Stimulated activated CD8-positive, alpha-beta memory T cell treated with anti-CD3 and anti-CD28 coated beads, Interleukin-2, amount 100 ng/mL, for 48 hours (primary cell): ENCODE measurements at places on chromosomes 6 and 20.

DNA sequence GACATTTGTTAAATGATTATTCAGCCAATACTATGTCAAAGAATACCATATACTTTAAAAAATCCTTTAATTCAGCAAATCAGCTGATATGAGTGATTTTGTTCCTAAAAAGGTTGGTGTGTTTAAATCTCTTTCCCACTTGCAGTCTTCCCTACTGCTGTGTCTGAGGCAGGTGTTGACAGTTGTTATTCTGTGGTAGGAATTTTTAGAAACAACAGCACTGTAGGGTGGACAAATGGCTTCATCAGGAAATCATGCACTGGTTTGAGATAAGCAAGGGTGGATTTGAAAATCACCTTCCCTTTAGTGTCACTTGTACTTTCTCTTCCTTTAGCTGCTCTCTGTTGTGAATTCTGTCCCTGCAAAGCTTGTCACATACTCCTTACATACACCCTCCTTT is 213.7 kb upstream of the SGK1 start:
- no peak for DNase-seq

DNA sequence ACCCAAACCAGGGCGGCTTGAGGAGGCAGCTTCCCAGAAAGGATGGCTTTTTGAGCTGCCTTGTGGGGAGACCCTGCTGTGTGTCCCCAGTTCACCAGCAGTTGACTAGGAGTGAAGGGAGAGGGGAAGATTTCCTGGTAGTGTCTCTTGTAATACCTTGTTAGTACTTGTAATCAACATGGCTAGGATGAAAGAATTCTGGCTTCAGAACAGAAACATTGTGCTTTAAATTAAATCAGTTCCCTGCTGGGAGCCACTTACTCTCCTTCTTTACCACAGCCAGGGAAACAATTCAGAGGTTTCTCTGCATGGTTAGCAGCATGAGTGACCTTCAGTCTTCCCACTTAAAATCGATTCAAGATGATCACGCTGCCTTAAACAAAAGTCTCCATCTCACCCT is 525.4 kb upstream of the ID4 start:
- no peak for DNase-seq

DNA sequence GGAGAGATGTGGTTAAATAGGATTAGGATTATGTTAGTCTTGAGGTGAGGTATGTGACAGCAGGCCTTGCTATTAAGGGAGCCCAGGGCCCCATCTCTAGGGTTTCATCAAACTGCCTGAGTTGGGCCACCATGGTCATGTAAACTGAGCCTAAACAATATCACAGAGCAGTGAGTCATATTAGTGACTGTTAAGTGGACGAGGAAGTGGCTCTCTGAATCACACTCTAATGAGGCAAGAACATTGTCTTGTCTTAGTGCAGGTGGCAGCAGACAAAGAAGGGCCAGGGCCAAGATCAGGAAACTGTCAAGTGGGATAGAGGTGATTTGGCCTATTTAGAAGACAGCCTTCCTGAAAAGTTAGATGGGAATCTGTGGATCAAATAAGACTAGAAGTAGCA is 23.1 kb downstream of the ENPP3 start:
- DNase-seq: no peak

GRCh38 chr20:33450867-33451266 is 7.3 kb upstream of the SNTA1 start:
- no peak for DNase-seq

GRCh38 chr6:45822246-45822812 is 193.3 kb downstream of the CLIC5 start:
- no peak for DNase-seq

- DNase-seq: no peak
These were observed 75.7 kb upstream of the JARID2 start for GRCh38 chr6:15170126-15170525.

DNA sequence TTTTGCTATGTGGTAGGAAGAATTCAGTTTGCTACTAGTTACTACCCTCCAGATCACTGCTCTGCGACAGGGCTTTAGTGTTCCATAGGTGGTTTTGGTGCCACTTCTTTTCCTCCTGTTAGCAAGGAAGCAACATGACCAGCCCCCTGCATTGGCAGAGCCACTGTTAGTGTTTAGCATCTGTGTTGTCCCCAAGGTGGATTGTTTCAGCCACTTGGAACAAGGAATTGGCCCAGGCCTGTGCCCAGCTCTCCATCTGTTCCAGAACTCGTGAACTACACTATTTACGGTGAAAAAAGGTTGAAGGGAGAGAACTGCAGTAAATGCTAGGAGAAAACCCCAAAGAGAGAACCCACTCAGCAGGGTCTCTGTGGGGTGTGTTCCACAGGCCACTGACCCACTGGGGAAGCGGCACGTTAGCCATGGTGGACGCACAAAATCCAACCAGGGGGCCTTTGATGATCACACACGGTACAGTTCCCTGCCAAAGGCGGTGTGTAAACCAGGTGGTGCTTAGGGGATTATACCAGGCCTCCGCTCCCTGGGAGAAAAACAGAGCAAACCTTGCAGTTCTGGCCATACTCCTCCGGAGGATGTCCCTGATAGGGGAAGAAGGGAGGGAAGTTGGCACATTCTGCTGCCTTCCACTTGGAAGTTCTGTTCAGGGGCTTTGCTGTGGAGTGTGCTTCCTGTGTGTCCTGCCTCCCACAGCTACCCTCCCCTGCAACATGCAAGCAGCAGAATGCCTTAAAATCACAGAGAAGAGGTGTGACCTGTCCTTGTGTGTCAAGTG is 72.3 kb downstream of the LYRM2 start:
- no peak for DNase-seq

- no peak for DNase-seq
These were observed 464.8 kb upstream of the CDH4 start for GRCh38 chr20:60787276-60787675.
